ENCODE measurements at places on chromosomes 2 and 18. TPM values are rescaled to one million over a fixed set of nuclear protein-coding genes. Genes with fewer than 3 reads are reported as not detected.

Gene SNED1
- total RNA-seq, result 36.4 TPM

Gene IGFBP5
- total RNA-seq, result 141 TPM

DNA sequence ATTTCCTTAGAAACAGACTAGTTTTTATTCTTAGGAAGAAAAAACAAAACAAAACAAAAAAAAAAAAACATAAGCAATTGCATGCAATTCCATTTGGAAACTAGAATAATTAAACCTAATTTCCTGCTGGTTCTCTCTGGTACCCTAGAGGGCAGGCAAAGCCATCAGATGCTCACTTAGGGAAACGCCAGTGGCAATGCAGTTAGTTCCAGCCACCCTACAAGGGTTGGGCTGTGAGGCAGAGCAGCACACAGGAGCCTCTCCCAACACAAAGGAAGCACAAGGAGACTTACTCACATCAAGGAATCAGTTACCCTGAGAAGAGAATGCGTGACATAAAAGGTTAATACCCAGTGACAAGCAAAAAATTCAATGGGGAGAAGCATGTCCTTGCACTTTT is 28.8 kb downstream of the CCDC93 start:
- DNase-seq, result no peak

DNA sequence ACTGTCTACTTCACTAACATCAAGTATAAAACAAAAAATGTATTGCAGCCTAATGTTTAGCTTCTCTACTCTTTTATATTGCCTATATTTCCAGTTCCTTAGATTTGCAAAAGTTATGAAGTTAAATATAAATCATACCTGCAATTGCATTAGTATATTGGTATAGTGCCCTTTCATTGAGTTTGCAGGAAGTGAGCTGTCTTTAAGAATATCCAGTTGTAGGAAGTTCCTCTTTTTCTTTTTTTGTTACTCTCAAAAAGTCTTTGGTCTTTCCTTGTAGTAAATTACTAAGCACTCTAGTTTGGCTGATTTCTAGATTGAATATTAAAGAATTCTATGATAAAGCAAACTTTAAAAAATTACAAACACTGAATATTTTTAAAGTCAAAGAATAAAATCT is 71.3 kb upstream of the FN1 start:
- DNase-seq, result no peak

- DNase-seq, result no peak
Observed at GRCh38 chr2:120745420-120746111, 9.9 kb downstream of the GLI2 start.

Gene RIT2
- total RNA-seq, result not detected
